ENCODE measurements at places on chromosomes 2 and 18.

- no peak for DNase-seq
Observed at GRCh38 chr2:20144861-20145260, 80.1 kb downstream of the SDC1 start.

DNA sequence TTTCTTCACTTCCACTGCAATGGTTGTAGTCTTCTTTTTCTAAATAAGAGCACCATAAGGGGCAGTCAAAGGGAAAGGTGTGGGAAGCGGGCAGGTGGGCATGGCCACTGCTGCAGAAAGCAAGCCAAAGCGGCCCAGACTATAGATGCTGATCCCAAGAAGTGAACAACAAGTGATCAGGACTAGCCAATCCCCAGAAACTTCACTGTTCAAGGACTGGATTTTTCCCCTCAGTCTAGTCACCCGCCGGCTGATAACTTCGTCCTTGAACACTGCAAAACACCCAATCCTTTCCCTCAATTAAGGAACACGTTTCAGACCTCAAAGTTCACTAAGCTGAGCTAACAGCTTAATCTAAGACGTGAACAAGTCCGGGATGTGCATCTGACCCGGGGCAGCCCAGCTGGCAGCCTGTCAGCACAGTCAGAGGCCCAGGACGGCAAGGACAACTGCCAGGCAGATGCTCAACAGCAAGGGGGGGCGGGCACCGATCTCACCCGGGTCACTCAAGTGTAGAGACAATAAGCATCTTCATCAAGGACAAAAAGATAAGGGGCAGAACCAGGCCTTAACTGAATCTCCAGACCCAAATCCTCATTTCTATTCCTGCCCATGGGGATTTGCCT lies 59.8 kb downstream of the HDLBP start:
- no peak for DNase-seq

DNA sequence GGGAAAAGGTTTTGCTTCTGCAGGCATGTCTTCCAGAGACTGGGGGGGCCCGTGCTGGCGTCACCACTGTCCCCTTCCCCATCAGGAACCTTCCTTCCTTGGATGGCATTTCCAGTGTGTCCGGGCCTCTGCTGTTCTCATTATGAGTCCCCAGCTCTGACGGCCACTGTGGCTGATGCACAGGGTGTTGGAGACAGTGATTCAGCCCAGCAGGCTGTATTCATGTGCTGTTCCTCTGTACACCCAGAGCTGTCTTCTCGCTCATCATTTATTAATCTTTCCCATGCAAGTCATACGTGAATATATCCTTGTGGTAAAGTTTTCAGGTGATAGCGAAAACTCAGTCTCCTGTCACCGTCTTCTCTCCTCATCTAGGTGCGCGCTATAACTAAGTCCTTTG lies 57.7 kb downstream of the ASAP2 start:
- DNase-seq = no peak

DNA sequence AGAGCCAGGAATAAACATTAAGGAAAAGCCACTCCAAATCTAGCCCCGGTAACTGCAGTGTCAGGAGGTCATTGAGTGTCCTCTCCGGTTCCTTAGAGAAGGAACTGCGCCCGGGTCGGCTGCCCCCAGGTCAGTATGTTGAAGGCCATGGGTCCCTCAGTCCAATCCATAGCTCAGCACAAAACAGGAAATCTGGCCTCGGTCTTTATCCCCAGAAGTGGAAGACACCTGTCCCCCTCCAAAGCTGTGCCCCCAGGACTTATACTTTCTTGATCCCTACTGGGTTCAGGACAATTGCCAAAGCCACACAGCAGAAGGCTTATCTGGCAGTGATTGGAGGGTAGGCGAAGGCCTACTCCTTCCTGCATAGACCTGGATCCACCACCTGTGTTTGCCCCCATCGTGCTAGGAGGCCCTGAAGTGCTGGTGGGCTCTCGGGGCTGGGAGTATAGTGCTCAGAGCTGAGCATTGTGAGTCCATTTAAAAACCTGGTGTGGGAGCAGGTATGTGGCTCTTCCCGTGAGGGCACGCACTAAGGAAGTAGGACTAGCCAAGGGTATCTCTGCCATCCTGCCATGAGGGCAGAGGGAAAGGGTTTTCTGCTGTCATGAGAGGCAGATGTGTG lies 178.6 kb downstream of the SEPTIN10 start:
- no peak for DNase-seq

DNA sequence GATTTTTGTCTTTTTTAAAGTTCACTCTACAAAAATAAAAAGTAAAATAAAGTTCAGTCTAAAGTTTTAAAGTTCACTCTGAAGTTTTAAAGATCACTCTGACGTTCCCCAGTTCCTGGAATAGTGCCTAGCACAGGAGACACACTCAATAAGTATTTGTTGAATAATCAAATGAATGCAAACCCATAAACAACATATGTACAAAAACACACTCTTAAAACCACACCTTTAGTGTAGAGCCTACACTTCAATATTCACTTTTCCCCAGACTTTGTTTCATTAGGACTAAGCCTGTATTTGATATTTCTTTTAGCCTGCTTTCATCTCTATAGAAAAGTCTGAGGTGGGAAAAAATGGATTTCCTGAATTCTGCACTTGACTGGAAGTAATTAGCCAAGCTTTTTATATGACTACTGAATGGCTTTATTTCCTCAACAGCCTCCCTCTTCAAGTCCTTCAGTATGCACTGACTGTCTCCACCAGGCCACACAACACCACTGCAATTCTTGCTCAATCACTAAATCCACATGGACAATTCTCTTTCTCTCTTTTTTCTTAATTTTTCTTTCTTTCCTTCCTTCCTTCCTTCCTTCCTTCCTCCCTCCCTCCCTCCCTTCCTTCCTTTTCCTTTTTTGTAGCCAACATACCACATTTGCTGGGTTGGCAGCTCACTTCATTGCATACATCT lies 104.6 kb downstream of the SS18 start:
- DNase-seq = no peak

DNA sequence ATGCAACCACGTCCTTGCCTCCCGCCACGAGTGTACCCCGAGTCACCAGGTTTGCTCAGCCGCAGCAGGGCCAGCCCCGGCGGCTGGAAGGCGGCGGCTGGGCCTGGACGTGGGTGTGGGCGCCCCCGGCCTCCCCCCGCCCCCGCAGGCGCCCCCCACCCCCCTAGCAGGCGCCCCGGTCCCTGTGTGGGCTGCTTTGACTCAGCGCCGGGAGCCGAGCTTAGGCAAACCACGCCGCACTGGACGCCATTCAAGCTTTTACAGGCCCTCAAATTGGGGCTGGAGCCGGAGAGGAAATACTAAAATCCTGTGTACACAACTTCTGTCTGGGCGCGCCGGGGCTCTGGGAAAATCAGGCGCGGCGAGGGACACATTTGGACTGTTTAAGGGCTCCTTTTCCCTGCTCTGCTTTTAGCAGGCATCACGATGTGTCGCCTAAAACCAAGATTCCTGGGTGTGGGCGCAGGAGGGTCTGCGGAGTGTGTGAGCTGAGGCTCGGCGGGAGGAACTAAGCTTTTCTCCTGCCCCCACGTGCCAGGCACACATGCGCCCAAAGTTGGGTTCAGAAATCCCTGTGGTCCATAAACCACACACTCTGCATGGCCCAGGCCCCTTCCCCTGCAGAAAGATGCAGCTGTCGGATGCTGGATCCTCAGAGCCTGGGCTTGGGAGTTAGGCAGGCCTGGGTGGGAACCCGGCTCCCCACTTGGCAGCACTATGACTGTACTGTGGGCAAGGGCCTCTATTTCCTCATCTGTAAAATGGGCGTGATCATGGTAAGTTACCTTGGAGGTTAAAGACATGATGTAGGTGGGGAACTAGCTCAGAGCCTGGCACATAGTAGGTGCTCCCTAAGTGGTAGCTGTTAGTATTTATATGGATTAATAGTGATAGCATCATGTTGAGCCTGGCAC lies 57.6 kb downstream of the ATOH8 start:
- DNase-seq = no peak

DNA sequence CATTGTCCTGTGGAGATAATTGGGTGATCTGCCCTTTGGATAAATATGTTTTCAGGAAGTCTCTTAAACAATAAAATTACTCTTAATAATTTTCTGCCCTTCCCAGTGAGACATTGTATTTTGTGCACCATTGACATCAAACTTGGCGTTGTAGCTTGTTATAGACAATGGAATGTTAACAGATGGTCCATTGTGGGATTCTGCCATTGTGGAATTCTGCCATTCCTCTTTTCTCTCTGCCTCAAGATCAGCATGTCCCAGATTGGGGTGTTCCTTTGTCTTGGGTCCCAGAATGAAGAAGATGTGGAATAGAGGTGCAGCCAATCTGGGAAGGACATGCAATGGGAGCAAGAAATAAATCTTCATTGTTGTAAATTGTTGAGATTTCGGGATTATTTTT lies 15.1 kb upstream of the LDAH start:
- no peak for DNase-seq

Data from activated T-helper 1 cell treated with anti-CD3 and anti-CD28 coated beads, Interleukin-2, amount 50 U/mL, for 16 hours (primary cell).